Foreskin keratinocyte (primary cell): ENCODE measurements at places on chromosomes 2 and 18.

GRCh38 chr2:240946046-240946445, 39.9 kb downstream of the CROCC2 start:
- DNase-seq, result no peak

GRCh38 chr2:168134485-168134884, 112.9 kb downstream of the STK39 start:
- DNase-seq, result no peak

DNA sequence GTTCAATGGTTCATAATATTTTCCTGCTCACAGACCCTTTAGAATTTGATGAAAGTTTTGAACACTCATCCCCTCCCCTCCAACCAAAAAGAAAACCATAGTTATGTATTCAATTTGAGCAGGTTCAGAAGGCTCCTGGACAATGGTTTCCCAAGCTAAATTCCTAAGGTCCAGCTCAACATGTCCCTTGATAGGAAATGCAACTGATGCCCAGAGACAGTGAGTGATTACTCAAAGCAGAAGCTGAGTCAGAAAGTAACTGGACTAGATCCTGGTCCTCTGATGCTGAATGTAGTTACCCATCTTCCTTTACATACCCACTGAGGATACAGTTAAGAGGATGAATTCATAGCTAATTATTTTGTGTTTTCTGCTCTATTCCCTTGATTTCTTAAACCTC, 218.9 kb upstream of the NCKAP5 start:
- DNase-seq, result no peak

GRCh38 chr2:191012346-191012745, 1.6 kb downstream of the STAT1 start:
- no peak for DNase-seq

DNA sequence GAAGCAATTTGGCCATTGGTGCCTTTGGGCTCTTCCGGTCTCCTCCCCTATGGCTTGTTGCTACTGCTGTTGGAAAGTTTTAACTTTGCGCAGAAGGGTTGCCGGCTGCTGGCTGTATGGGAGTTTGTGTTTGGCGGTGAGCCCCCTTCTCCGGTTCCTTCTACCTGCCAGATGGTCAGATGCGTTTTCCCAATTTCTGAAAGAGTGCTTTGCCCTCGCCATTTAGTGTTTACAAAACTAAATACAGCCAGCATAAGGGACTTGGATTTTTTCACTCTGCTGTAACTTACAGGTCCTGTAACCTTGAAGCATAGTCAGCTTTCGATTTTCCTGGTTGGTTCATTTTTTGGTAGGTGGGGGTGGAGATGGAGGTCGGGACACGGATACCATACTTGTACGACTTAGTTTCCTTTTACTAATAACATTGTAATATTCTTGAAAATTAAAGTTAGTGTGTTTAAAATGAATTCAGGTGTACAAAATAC, 604 bp downstream of the COQ10B start:
- DNase-seq, result no peak

GRCh38 chr2:235601960-235602704, 108.3 kb downstream of the AGAP1 start:
- DNase-seq, result no peak

DNA sequence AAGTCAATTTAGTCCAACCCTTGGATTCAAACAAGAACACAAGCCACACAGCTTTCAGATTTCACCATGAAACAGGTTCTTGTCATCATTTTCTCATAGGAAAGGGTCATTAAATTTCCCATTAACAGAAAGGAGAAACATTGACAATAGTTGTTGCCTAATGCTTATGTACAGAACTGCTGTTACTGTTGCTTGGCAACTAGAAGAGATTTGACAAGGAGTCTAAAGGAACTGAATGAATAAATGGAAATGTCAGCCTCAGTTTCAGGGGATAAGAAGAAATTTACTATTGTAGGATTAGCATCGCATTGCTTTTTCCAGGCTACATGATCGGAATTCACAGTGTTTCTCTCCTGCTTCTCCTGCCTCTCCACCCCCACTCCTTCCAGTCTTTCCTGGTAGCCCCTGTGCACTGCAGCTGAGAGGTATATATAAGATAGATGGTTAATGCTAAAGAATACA, 90.3 kb downstream of the SPATS2L start:
- DNase-seq, result peak; percentile 18

GRCh38 chr2:201866643-201867473, 60.5 kb downstream of the CDK15 start:
- no peak for DNase-seq

- DNase-seq, result no peak
Observed at GRCh38 chr2:209501579-209501978, 77.7 kb downstream of the MAP2 start.

- DNase-seq, result no peak
Observed at GRCh38 chr2:159518321-159519005, 97.9 kb downstream of the BAZ2B start.
